ENCODE measurements at places on chromosomes 5 and 9.

GRCh38 chr9:127785933-127786772, at the start of gene CDK9:
TSS of gene CDK9 (plus strand) at chr9:127786034. CDS start at chr9:127786149, 115 bp downstream.
- DNase-seq: peak; percentile 86

GRCh38 chr9:77953590-77953989, 78.0 kb downstream of the GNAQ start:
- DNase-seq: peak; percentile 39

- DNase-seq: no peak
Measured at GRCh38 chr9:70100362-70100761, 56.7 kb downstream of the MAMDC2 start.

DNA sequence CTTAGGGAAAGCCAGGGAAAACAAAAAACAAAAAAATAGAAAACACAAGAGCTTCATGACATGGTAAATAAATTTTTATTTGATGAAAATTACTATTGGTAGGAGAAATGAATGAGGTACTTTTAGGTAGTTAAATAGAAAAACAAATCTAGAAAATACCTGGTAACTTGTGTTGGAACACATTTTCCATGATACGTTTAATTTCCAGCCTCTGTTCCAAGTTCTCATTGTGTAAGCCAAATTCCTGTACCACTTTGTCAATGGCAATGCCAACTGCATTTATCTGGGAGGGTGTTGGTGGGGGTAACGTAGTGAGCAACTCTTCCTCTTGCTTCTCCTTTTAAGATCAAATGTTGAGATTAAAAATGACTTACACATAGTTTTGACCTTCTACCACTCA, 9.4 kb downstream of the TUT7 start:
- DNase-seq: no peak

DNA sequence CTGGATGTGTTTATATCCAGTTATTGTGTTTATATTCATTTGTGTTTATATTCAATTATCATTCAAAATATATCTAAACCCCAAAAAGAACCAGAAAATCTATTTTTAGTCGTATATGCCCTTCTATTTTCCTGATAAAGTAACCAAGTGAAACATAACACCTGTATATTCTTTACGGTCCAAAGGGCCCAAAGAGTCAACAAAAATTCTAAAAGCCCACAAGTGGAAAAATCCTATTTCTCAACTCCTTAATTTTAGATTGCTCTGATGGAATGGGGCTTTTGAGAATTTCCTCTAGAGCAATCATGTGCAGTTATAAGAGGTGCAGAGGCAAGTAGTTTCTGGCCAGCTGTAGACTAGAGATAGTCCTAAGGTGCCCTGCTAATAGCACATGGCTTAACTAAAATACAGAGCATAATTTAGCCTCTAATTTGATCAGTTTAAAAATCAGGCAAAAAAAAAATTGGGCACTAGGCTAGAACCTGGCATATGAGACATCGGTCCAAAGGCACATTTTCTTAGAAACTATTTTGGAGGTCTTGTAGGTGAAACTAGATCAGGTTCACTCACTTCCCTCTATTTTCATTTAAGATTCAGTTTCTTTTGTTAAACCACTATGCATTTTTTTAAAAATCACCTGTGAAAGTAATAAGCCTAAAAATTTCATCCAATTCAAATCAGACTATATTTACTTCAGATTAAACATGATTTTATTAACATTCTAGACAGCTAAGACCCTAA, 256.0 kb downstream of the FBXL17 start:
- DNase-seq: no peak

- DNase-seq: no peak
Measured at GRCh38 chr5:62732677-62733121, 154.1 kb downstream of the LRRC70 start.

DNA sequence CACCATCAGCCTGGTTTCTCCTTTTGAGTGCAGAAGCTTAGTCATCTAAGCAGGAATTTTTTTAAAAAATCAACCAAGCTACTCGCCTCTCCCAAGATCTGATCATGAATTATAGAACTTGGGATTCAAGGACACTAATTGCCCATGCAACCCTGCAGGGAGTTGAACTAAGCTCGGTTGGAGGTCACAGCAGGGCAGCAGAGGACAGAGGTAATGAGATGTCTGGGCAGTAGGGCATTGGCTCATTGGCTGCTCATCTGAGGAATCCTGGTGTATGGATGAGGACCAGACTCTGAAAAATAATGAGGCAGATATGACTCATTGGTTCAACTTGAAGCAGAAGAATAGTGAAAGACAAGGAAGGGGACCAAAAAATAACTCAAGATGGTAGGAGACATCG, 111.8 kb upstream of the TLE1 start:
- no peak for DNase-seq

DNA sequence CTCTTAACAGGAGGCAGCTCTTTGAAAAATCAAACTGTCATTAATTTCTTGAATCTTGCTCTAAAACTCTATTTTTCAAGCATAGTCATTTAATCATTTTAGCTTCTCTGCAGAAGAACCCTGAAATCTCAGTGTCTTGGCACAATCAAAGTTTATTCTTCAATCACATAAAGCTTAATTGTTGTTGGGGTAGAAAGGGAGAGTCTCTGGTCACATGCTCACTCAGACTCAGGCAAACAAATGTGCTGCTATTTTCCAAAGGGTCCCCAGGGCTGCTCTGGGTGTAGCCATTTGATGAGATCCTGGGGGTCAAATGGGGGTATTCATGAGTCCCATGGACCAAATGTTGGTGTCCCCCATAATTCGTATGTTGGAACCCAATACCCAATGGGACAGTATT, 114.8 kb downstream of the MSX2 start:
- no peak for DNase-seq

- peak; percentile 3 for DNase-seq
Measured at GRCh38 chr5:124154714-124155113, 591.7 kb downstream of the ZNF608 start.
